ENCODE measurements at places on chromosomes 11 and 22. TPM values are rescaled to one million over a fixed set of nuclear protein-coding genes. Genes with fewer than 3 reads are reported as not detected.

DNA sequence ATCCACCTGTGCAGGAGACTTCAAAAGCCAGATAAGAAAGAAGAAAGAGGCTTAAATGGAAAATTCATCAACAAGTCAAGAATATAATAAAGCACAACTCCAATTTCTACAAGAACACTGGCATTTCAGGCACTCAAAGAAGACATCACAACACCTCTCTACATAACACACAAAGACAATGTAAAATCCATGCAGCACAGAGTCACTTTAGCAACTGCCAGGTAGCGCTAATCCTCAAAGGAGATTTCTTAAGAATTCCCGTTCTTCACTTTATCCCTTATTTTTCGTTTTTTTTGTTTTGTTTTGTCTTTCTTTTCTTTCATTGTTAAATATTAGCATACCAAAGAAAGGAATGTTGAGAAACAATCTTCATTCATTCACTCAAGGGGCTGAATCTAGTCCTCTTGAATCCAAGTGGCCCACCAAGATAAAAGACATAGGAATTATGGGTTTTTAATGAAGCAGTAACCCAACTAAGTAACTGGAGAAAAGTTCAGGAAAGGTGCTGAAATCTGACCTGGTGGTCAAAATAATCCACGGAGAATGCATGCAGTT lies 95.0 kb downstream of the CADM1 start:
- DNase-seq, result no peak

DNA sequence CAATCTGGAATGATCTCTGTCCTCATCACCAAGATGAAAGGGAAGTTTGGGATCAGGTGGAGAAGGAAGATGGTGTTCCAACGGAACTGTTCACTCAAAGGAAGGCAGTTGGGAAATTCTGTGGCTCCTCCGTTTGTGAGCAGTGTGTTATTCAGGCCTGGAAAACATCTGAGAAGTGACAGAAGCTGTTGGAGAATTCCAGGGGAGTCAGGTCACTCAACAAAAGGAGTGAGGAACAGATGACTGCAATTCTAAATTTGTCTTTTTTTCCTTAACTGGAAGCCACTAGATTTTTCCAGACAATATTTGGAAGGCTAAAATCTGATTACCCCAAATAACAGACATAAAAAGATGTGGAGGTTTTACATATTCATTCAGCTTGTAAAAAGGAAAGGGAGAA lies 107.8 kb downstream of the CD44 start:
- DNase-seq, result no peak

DNA sequence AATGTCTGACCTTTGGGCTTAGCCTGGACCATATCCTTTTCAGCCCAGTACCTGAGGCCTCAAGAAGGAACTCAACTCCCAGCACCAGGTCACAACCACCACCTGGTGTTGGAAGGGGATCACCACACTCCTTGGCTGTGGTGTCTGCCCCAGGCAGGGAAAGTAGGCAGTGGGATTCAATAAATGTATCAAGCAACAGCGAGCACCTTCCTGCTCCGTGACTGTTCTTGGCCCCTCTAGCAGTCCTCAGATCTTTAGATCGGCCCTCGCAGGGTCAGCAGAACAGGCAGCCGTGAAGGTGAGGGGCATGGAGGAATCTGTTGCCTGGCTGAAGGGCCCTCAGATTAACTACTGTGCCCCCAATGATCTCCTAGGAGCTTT lies 15.9 kb downstream of the ARFGAP2 start:
- no peak for DNase-seq

GRCh38 chr22:45376009-45376408 lies 37.4 kb downstream of the SMC1B start:
- DNase-seq, result no peak

Gene PRRG4
- 3.5 TPM for total RNA-seq

GRCh38 chr11:29320196-29320595 lies 696.6 kb downstream of the KCNA4 start:
- DNase-seq, result no peak

GRCh38 chr11:57071829-57072228 lies 83.1 kb downstream of the OR5AK2 start:
- DNase-seq, result no peak

GRCh38 chr22:23282089-23282501 lies 101.8 kb downstream of the BCR start:
- no peak for DNase-seq

DNA sequence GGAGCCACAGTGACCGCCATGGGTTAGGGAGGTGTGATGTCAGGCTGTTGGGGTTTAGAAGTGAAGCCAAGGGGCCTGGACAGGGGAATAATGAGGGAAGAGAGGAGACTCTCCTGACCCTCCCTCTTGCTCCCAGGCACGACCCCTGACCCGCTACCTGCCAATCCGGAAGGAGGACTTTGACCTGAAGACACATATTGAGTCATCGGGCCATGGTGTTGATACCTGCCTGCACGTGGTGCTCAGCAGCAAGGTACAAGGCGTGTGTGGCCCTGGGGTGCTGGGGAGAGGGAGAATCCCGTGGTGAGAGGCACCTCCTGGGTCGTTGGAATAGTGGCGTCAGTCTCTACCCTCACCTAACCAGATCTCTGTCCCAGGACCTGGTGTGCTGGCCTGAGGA lies 29.5 kb downstream of the TREH start:
- no peak for DNase-seq

Gene ACR
- total RNA-seq, result 0.72 TPM

DNA sequence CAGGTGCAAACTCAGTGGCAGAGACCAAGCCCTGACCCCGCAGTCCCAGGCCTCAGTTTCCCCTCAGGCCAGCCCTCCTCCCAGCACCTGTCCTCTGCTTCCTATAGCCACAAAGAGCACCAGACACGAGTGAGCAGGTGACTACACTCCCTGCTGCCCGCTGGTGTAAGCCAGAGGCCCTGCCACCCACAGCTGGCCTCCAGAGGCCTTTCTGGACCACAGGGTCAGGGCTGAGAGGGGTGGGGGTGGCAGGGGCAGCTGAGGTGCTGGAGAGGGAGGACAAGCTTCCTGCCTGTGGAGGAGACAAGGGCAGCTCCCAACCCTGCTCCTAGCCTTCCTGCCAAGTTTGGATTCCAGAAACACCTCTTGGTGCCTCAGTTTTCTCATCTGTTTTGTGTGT lies 31.3 kb upstream of the WNT7B start:
- DNase-seq, result no peak

GRCh38 chr22:42154293-42155052 lies 23.9 kb upstream of the CYP2D6 start:
- no peak for DNase-seq

DNA sequence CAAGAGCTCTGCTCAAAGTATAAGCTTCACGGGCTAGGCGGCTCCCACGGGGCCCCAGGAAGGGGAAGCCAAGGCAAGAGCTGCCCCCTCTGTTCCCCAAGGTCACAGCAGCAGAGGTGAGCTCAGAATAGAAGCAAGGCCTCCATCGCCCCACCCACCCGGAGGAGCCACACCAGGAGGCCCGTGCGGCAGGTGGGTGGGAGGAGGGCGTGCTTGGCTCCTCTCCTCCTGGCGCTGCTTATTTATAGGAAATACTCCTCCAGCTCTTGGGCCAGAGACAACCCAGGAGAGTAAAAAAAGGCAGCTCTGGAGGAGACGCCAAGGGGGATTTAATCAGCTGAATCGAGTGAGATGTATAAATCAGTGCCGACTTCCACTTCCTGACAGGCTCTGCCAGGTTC lies 87.8 kb downstream of the FEZ1 start:
- no peak for DNase-seq

DNA sequence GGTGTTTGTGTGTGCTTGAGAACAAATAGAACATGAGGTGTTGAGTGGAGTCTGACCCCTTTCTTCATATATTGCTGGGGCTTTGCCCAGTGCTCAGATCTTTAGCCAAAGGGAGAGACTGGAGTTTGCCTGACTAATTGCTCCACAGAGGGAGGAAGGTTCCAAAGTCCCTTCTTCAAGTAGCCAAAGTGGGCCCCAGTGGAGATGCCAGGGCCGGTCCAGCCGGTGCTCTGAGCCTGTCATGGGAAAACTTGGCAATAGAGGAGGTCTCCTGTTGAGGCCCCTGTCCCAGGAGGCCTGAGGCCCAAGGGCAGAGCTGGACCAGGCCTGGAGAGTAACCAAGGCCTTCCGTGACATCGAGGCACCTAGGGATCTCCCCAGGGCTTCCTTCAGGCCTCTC lies 112.3 kb downstream of the DSCAML1 start:
- no peak for DNase-seq

Gene CABP4
- total RNA-seq, result 0.65 TPM

DNA sequence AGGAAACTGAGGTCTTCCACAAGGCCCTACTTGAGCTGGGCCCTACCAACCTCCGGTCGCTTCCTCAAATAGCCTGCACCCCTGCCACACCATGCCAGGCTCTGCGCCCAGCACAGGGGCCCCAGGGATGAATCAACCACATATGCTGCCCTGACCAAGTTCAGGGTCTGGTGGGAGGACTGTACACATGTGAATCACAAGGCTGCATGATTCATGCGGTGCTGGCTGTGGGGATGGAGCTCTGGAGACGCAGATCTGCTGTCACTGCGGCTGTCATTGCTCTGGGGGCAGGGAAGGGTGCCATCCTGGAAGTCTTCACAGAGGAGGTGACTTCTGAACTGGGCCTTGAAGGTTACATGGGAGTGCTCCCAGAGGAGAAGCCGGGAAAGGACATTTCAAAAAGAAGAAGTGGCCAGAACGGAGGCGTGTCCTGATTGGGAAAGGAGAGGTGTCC lies 21.5 kb downstream of the CYTH4 start:
- no peak for DNase-seq

Gene NRXN2
- 4.6 TPM for total RNA-seq

- DNase-seq, result no peak
Measured at GRCh38 chr22:38257650-38258250, 15.1 kb downstream of the TMEM184B start.

- DNase-seq, result no peak
Measured at GRCh38 chr11:69290806-69291205, 3.1 kb upstream of the MYEOV start.

DNA sequence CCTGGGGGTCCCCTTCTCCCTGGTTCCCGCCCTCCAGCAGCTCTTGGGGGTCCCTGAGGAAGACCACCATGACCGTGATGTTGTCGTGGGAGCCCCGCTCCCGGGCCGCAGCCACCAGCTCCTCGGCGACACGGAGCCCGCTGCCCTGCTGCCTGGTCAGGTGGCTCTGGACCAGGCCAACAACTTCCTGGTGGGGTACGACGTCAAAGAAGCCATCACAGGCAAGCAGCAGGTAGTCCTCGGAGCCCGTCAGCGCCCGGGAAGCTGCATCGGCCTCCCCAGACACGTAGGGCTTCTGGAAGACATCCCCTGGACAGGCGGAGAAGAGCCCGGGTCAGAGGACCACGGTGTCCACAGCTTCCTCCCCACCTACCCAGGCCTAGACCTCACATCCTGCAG lies 29.5 kb downstream of the PPM1F start:
- DNase-seq, result no peak

- no peak for DNase-seq
Measured at GRCh38 chr11:2173150-2173693, 1.6 kb upstream of the TH start.

GRCh38 chr11:70637949-70638583 lies 239.7 kb downstream of the CTTN start:
- no peak for DNase-seq

- no peak for DNase-seq
Measured at GRCh38 chr11:128389461-128389976, 197.8 kb downstream of the ETS1 start.

- DNase-seq, result no peak
Measured at GRCh38 chr22:35174401-35175038, 82.8 kb upstream of the HMGXB4 start.

Gene SLC5A4
- 1.2 TPM for total RNA-seq

GRCh38 chr11:99638073-99638553 lies 617.4 kb downstream of the CNTN5 start:
- DNase-seq, result no peak

DNA sequence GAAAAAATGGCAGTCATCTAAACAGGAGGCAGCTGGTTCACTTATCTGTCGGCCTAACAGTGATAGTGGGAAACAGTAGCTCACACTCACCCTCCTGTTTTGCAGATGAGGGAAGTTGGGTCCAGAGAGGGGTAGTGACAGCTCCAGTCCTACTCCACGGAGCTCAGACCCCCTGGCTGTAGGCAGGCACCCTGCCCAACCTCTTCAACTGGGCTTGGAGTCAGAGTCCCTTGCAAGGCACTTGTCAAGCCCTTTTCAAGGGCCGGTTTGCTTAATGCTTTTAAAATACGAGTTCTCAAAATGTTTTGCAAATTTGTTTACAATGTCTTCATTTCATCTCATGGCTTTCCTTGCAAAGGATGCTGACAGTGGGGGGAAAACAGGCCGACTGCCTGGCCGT lies 75.1 kb downstream of the BMAL1 start:
- DNase-seq, result no peak

DNA sequence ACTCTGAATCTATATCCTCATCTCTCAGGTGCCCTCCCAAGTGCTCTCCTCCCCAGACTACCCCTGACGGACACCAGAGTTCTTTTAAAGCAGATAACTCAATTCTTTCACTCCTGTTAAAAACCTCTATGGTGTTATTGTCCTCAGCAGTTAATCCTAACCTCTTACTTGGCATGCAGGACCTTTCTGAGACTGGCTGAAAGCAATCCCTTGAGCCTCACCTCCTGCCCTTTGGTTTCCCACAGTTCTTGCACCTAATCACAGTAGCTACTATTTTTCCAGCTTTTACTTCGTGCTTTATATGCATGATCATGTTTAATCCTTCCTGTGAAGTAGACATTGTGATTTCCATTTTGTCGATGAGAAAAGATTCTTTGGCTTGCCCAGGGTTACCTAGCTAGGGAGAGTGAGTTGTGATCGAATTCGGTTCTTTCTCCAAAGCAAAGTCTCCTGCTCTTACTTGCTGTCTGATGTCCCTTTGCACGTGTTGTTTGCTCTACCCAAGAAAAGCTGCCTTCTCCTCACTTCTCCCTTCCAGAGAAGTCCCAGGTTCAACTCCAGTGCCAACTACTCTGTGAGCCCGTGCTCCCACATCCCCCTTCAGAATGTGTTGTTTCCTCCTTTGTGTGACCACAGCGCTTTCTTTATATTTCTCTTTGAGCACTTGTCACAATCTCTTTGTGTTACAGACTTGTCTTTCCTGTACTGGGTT lies 2.1 kb downstream of the UBE2L3 start:
- DNase-seq, result no peak

DNA sequence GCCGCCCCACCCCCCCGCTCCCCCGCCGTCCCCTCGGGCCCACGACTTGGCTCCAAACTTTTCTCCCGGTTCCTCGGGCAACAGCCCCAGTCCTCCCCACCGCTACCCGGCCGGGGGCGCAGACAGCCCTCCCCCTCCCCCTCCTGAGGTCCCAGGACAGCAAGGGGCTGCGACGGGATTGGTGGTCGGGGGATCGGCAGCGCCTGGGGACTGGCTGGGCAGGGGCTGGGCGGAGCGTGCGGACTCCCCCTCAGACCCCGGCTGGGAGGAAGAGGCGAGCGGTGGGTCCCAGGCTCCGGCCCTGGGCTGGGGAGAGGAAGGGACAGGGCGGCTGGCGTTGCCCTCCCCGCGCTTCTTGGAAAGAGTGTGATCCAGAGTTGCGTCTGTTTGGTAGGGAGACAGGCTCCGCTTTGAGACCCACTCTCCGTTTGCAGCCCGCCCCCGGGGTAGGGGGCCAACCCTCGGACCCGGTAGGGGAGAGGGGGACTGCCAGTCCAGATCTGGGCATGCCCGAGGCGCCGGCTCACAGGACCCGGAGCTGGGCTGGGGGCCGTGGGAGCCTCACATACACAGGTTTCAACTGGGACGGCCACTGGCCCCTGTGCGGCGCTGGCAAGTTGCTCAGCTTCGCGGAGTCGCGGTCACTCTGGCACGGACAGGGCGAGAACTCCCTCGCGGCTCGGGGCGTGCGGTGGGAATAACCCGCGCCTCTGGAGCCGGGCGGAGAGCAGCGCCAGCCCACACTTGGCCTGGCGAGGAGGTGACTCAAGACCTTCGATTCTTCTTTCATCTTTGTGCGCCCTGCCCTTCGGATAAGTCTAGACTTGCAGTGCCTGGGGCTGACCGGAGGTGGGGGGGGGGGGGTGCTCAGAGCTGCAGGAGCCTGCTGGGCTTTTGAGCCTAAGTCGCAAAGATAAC lies 999 bp downstream of the TSKU start:
- no peak for DNase-seq

Gene FAM181B
- total RNA-seq, result 0.32 TPM

Measured in omental fat pad (tissue), 4 donors.